ENCODE measurements at places on chromosomes 7 and 10.

- no peak for DNase-seq
Measured at GRCh38 chr10:36380538-36380937, 738.4 kb upstream of the FZD8 start.

DNA sequence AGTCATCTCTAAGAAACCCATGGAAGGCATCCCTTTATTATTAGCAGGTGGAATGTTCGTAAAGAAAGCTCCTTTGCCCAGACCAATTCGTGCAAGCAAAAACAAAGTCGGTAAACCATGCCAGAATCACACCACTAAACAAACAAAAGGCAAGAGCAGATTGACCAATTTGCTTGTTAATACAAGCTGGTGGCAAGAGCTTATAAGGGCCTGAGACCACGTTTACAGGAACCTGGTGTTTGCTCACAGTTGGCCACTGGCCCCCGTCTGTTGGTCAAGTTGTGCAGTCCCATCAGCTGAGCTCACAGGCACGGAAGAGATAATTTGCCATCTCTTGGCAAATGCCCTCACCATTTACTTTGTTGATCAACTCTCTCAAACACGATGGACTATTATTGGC, 342.2 kb upstream of the MKI67 start:
- DNase-seq, result no peak

- DNase-seq, result no peak
Measured at GRCh38 chr7:156842740-156843140, 50.2 kb downstream of the LMBR1 start.

DNA sequence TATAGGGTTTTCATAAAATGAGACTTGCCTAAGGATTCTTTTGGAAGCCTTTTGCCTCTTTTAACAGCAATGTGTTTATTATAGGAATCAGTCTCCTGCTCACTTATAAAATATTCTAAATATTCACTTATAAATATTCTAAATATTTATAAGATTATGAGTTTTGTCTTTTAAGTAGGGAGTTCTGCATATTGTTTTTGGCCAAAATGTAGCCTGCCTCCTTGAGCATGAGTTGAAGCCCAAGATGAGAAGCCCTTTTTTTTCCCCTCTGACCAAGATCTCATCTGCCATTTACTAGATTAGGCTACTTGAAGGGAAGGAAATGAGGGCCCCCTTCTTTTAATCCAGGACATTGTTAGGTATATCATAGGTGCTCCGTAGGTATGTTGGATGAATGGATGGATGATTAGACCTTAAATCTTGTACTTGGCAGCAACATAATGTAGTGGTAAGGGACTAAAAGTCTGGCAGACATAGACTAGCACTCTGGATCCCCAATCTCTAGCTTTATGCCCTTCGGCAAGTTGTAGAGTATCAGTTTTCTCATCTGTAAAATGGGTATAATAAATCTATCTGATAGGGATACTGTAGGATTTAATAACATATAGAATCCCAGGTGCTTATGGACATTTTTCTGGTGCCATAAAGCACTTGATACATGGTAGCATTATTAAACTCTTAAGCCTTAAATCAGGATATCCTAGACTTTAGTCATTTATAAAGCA, 59.1 kb downstream of the ARID5B start:
- DNase-seq, result no peak

- no peak for DNase-seq
Measured at GRCh38 chr10:116198676-116199035, 74.3 kb downstream of the GFRA1 start.

GRCh38 chr10:45377858-45378257, 3.8 kb downstream of the ALOX5 start:
- no peak for DNase-seq

DNA sequence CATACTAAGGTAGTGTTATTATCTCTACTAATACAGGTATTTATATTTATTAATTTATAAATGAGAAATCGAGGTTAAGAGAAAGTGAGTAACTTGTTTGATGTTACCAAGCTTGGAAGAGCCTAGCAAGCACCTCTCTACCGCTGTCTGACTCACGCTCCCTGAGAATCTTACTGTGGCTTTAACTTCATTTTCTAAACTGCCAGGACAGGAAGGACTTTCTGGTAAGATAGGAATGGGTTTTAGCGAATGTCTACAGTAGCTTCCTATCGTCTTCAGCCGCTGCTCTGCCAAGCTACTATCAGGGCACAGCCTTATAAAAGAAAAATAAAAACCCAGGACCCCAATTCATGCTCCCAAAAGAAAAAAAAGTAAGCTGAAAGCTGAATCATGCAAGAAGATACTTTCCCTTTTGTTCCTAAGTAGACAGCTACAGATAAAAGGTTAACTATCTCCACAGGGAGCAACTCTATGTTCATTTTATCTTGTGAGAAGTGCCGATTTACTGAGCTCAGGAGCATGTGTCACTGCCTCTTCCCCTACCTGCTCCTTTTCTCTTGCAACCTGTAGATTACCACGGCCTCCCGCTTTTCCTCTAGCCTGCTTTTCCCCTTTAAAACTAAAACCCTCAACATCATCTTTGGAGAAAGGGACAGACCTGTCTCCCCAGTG, 60.2 kb downstream of the THNSL1 start:
- DNase-seq, result no peak

DNA sequence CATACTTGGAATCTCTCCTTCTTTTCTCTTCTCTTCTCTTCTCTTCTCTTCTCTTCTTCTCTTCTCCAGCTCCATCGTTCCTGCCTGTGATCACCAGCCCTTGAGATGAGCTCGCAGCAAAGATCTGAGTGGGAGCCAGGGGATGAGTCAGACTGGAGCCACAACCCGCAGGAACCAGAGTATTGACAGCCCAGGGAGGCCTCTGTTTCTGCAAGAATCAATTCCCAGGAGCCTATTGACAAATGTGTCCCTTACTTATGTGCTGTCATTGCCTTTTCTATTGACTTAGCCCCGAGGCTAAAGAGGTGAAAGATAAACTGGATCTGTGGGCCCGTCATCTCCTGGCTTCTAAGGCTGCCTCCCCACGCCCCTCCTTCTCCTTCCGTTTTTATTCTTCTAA, 13.1 kb upstream of the HABP2 start:
- DNase-seq, result no peak

- no peak for DNase-seq
Measured at GRCh38 chr10:24153031-24153430, 55.9 kb upstream of the KIAA1217 start.

- DNase-seq, result no peak
Measured at GRCh38 chr10:101321073-101321472, 32.9 kb upstream of the BTRC start.

GRCh38 chr7:30406664-30407425, 71.7 kb downstream of the NOD1 start:
- no peak for DNase-seq

DNA sequence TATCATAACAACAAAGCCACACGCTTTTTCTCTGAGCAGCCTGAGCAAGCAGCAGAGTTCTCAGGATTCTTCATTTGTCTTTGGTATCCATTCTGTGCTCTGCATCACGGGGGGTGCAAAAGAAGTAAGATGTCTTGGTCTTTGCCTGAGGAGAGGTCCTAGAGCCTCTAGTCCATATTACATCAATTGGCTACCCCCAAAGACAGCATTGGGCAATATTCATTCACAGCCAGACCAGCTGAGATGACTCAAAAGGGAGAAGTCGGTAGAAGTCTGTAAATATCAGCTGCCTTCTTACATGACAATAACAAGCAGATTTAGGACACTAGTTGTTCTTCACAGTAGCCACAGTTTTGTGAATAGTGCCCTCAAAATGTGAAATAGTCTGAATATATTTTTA, 66.6 kb downstream of the FZD1 start:
- no peak for DNase-seq

DNA sequence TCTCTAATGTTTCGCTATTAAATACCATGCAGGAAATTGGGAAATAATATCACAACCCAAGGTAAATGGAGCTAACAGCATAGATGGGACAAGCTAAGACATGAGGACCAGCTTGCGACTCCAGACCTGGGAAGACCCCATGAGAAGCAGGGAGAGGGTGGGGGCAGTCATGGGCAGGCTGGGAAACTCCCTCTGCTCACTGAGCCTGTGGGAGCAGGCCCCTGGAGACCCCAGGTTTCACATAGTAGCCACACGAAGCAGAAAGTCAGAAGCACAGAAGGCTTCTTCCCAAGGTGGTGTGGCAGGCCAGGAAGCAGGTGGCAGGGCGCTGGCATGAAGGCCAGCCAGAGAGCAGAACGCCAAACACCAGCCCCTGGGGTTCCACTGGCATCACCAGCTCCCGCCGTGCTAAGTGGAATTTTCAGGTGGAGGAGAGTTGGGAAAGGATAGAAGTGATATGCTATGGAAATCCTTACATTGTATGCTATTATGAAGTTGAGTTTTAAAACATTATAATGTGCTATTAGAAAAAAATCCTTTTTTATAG, 99.9 kb upstream of the RNF32 start:
- DNase-seq, result no peak

- DNase-seq, result no peak
Measured at GRCh38 chr10:110724116-110724921, 80.2 kb downstream of the RBM20 start.

- no peak for DNase-seq
Measured at GRCh38 chr10:47256751-47257336, 43.2 kb upstream of the GDF10 start.

DNA sequence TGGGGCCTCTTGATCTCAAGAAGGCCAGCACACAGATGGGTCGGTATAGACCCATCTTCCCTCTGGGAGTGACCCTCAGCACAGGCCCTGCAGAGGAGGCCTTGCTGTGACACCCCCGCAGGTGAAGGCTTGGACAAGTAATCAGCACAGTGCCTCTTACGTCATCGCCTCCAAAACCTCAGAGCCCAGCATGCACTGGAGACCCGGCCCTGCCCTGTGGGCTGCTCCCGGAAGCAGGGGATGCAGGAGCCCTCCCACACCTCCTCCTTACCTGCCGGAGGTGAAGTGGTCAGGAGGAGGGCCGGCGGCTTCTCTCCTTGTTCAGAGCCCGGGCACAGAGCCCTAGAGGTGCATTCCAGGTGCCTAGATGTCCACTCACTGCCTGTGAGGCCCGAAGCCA, 121.4 kb downstream of the PAXIP1 start:
- no peak for DNase-seq

- no peak for DNase-seq
Measured at GRCh38 chr10:97664282-97664850, 22.7 kb downstream of the AVPI1 start.

GRCh38 chr7:716222-716621, 10.3 kb upstream of the DNAAF5 start:
- no peak for DNase-seq

DNA sequence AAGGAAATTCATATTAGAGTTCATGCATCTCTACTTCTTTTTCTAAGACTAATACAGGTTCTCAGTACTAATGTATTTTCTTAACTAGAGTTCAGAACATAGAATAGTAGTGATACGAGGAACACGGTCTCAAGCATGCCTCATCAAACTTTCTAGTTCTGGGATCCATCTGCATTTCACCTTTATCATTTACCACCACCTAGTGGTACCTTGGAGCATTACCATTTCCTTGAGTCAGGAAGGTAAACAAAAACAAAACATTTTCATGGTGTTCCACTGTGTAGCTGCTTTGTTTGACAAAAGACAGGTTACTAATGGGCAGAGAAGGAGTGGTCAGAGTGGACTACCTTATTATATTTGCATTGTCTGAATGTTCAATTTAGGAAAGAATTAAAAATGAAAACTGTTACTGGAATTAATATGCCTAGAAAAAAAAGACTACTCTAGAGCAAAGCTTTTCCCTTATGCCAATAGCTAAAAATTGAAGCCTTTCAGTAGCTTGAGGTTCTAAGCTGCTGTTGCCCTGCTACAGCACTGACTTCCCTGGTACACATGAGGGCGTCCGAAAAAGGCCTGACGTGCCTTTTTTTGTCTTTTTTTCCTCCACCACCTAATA, 44.5 kb downstream of the STARD3NL start:
- no peak for DNase-seq

DNA sequence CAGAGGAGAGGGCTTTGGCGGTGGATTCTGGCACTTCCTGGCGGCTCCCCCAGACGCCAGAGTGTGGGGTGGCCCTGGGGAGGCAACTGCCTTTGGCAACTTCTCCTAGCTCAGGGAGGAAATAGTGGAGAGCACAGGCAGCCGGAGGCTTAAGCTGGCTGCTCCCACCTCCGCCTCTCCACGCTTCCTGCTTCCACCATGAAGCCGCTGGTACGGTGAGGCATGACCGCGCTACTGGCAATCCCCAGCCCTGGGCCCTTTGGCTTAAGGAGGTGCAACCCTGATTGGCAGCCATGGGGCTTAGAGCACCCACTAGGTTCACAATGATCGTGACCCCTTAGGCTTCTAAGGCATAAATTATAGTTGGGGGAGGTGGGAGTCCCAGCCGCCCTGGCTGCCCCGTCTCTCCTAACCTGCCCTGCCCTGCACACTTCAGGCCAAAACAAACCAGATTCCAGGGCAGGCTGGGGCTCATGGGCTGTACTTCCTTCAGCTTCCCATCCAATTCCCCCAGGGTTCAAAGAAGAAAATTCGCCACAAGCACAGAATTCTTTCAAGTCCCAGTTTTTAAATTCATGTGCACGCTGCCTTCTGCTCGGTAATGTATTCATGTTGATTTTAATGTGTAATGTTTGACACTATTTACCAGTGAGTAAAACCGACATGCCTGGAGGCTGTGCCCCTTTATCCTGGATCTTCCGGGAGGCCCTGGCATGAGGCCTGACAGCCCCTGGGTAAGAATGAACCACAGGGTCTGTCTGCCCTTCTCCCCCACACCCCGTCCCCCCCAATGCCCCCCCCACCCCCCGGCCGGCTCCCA, 90.7 kb upstream of the LRRC4 start:
- DNase-seq, result no peak

GRCh38 chr10:61760943-61761824, 98.5 kb downstream of the CABCOCO1 start:
- DNase-seq, result no peak

DNA sequence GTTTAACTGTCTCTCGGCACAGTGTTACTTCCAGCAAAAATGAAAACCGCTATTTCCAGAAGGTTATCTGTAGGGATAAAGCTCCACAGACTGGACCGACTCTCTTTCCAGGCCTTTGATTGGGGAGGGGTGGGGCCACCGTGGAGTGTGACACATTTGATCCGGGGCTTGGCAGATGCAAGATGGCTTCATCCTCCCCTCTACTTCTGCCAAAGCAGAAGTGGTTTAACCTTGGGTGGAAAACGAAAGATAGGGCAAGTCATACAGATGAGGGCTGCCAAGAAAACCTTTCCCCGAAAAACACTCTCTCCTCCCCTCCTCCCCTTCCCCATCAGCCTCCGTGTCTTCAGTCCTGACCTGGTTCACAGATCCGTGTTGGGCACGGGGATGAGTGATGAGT, 139.7 kb upstream of the SH2B2 start:
- no peak for DNase-seq

GRCh38 chr7:2688409-2689342, 674 bp downstream of the AMZ1 start:
- DNase-seq, result no peak

- DNase-seq, result no peak
Measured at GRCh38 chr10:117663750-117664149, 121.2 kb downstream of the EMX2 start.

Measured in activated CD4-positive, alpha-beta T cell treated with anti-CD3 and anti-CD28 coated beads for 1 hour (primary cell).